ENCODE measurements at places on chromosomes 5 and 9. TPM values are rescaled to one million over a fixed set of nuclear protein-coding genes. Genes with fewer than 3 reads are reported as not detected.

DNA sequence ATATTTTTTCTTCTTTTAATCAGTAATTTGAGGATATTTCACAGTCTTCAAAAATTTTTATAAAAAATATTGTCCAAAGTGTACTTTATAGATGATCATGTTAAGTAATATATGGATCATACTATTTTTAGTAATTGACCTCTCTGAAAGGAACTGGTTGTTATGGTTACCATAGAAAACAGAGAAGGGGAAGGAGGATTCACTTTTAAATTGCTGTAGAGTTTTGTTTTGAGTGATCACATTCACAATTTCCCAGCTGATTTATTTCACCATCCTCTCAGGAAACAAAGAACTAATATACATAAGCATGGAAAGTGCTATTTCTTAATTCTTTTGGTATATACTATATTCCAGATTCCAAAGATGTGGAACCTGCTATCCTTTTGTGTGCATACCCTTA lies 56.5 kb upstream of the NREP start:
- DNase-seq = no peak

GRCh38 chr5:74415695-74416102 lies 224.8 kb downstream of the ENC1 start:
- no peak for DNase-seq

DNA sequence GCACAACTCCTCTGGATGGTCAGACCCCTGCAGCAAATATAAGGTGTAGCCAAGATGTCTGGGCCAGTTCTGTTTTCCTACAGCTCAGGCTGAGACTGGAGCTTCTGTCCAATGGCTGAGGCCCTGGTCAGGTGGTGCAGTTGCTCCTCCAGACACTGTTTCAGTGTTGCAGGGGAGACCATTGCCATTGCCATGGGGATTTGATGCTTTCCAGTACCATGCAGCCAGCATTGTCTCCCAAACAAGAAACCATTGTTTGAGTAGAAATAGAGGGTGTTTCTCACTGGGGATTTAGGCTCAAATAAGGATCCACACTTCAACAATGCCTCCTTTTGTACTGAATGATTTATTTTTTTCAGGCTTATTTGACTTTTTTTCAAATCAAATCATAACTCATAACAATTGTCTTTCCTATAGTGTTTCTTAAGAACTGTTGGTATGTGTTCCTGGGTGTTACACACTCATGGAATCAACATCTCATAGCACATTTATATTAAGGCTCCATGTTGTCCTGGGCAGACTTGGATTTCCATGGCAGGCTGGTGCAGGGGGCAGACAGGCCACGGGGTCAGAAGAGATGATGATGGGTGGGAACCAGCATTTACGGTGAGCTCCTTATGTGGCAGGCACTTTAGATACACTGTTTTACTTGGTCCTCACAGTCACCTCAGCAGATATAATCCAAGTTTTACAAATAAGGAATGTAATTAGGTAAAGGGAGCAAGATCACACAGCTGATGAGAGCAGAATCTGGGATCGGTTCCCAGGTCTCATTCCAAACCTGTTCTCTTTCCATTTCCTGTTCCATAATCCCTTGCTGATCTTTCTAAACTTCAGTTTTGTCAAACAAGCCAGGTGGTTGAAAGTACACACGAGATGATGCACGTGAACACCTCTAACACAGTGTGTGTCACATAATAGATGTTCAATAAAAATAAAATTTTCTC lies 95.9 kb upstream of the GNAQ start:
- DNase-seq = no peak

DNA sequence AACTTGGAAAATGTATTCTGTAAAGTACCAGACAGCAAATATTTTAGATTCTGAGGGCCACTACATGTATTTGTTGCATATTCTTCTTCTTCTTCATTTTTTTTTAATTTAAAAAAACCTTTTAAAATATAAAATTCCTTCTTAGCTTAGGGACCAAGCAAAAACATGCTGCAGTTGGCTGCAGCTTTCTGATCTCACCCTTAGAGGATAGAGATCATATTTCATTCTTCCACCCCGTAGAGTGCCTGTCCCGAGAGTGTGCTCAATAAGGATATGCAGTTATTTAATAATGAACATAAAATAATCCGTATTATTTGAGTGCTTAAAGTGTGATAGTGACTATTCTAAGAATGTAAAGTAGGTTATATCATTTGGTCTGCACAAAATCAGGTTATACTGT lies 204.2 kb upstream of the CD180 start:
- DNase-seq = no peak

DNA sequence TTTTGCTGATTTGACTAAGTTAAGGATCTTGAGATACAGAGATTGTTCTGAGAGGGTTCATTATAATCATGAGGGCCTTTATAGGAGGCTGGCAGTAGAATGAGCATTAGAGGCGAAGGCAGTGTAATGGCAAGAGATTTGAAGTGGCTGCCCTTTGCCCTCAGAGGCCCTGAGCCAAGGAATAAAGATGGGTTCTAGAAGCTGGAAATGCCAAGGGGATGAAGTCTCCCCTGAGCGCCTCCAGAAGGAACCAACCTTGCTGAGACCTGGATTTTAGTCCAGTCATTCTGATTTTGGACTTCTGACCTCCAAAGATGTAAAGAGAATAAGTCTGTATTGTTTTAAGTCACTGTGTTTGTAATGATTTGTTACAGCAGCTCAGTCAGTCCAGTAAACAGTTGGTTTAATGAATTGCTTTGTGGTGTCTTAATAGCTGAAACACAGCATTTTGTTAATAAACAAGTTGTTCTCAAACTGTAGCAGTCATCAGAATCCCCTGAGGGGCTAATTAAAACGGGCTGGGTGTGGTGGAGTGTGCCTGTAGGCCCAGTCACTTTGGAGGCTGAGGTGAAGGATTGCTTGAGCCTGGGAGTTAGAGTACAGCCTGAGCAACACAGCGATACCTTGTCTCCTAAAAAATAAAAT lies 23.2 kb downstream of the GLRX start:
- no peak for DNase-seq

DNA sequence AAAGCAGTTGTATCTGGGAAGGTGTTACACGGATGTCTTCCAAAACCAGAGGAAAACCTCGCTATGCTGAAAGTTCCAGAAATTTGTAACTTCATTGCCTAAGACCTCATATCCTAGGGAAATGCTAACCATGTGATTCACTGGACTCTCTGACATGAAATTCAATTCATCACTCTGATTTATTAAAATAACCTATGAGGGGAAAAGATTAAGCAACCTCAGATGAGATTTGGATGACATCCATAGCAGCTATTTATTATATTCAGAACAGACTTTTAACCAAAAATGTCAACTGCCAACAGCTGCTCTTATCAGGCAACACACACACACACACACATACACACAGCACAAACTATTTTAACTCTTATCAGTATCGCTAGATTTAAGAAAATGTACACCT lies 1006.4 kb upstream of the CTNND2 start:
- DNase-seq = no peak

- no peak for DNase-seq
These were observed 202.1 kb downstream of the FBXL7 start for GRCh38 chr5:15702102-15702501.

- DNase-seq = no peak
These were observed 444.3 kb upstream of the PIK3R1 start for GRCh38 chr5:67771221-67771620.

- DNase-seq = no peak
These were observed 97.8 kb downstream of the TSSK1B start for GRCh38 chr5:113336975-113337374.

GRCh38 chr5:118698774-118699173 lies 289.6 kb downstream of the DTWD2 start:
- no peak for DNase-seq

- no peak for DNase-seq
These were observed 53.9 kb downstream of the COL15A1 start for GRCh38 chr9:98997604-98998003.

DRD1 gene
- not detected for polyA plus RNA-seq

DNA sequence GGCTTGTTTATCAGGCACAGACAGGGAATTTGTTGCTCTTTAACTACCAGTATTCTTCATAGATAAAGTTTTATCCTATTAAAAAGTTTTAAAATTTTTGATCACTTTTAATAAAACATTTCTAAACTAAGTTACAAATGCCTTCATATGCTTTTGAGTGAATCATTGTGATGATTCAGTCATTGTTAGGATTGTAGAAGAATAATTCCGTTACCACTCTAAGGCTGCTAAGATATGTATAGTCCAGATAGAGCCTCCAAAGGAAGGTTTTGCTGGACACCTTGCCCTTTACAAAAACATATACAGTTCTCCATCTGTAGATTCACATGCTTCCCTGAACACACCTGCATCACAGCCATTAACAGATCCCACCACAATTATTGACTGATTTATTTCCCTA lies 233.7 kb downstream of the SPOCK1 start:
- no peak for DNase-seq

ARHGAP26 gene
- 12.6 TPM for polyA plus RNA-seq

DNA sequence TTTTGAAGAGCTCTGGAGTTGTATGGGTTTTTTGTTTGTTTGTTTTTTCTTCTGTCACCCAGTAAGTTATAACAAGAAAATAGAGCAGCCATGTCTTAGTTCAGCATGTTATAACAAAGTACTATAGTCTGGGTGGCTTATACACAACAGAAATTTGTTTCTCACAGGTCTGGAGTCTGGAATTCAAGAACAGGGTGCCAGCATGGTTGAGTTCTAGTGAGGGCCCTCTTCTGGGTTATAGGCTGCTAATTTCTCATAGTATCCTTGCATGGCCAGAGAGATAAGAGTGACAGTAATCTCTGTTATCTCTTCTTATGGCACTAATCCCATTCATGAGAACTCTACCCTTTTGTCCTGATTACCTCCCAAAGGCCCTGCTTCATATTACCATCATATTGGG lies 114.7 kb downstream of the GIN1 start:
- no peak for DNase-seq

DNA sequence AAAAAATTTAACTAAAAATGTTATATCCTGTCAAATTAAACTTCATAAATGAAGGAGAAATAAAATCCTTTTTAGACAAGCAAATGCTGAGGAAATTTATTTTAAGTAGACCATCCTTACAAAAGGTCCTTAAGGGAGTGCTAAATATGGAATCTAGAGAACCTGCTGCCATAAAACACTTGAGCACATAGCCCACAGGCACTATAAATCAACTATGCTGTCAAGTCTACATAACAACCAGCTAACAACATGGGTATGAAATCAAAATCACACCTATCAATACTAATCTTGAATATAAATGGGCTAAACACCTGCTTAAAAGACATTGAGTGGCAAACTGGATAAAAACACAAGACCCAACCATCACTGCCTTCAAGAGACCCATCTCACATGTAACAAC lies 15.1 kb upstream of the PRSS3 start:
- no peak for DNase-seq

- DNase-seq = no peak
These were observed 27.0 kb downstream of the CATSPER3 start for GRCh38 chr5:134994560-134995156.

RNF183 gene
- 7.0 TPM for polyA plus RNA-seq

GRCh38 chr5:43121913-43122484 lies 1.3 kb downstream of the ZNF131 start:
- peak; percentile 62 for DNase-seq

IGFBPL1 gene
- polyA plus RNA-seq = 2.0 TPM

GRCh38 chr5:132063090-132063911 lies 2.8 kb downstream of the IL3 start:
- no peak for DNase-seq

DNA sequence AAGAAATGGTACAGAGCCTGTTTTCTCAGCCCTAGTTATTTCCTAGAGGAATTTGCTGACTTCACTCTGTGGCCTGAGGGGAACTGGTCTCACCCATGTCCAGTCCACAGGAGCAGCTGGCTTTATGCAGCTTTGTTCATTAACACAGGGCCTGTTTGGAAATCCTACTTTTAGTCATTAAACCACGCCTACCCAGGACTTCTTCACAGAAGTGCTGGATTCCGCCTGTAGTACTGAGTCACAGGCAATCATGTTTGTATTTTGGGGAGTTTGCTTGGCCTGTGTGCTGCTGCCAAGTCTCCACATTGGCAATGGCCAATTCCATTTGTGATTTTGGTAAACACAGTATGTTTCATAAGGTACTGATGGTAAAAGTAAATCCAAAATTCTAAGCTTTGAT lies 52.8 kb downstream of the CTNND2 start:
- DNase-seq = no peak

MOCS2 gene
- 91.3 TPM for polyA plus RNA-seq

- no peak for DNase-seq
These were observed 17.3 kb downstream of the EXD3 start for GRCh38 chr9:137405677-137406081.

DNA sequence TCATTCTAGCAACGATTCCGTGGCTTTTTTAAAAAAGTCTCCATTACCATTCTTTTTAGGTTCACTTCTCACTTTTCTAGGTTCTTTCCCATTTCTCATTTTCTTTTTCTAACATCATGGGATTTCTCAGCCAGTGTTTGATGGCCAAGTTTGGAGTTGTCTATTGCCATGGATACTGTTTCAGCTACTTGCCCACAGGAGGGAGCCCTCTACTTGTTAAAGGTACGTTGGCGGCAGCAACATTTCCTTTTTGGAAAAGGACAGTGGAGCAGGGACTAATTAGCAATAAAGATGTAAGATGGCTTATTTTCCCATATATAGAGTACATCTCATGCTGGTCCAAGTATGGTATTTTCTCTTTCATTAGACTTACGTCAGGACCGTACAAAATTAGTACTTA lies 2257.5 kb upstream of the C9orf72 start:
- peak; percentile 56 for DNase-seq

TMEM203 gene
- polyA plus RNA-seq = 43.5 TPM

DNA sequence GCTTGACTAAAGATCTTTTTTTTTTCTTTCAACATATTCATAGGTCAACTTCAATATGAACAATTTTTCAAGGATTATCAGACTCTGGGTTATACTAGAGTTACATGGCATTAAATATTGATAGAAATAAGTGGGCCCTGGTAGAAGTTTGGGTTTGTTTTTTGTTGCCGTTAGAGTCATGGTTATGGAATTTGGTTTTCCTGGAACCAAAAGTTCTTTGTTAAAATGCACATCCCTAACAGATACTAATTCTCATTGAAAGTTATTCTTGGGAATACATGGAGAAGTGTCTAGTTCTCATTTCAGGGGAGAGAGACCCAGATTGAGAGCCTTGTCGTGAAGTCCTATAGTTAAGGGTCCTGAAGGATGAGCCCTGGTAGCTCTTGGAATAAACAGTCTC lies 124.9 kb downstream of the FGF1 start:
- no peak for DNase-seq

GRCh38 chr5:123611406-123611709 lies 99.4 kb downstream of the CSNK1G3 start:
- DNase-seq = no peak

GRCh38 chr5:104778-105296 lies 12.9 kb downstream of the PLEKHG4B start:
- DNase-seq = no peak

ECSCR gene
- 21.9 TPM for polyA plus RNA-seq

DNA sequence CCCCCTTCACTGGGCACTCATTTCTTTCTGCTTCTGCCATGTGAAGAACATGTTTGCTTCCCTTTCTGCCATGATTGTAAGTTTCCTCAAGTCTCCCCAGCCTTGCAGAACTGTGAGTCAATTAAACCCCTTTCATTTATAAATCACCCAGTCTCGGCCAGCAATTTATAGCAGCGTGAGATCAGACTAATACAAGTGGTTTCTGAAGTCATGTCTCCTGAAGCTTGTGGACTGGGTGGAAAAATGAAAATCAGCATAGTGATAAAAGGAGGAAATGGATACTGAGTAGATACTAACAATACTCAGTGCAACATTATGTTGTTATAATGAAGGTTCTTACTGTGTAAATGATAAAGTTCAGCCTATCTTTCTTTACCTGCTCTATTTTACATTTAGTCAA lies 35.1 kb downstream of the NNT start:
- DNase-seq = no peak

DAP gene
- polyA plus RNA-seq = 130 TPM

All from left renal cortex interstitium (tissue), 4 donors.